ENCODE measurements at places on chromosomes 11 and 22.

GRCh38 chr11:108224911-108225786 lies 2.3 kb downstream of the ATM start:
- peak; percentile 73 for DNase-seq

DNA sequence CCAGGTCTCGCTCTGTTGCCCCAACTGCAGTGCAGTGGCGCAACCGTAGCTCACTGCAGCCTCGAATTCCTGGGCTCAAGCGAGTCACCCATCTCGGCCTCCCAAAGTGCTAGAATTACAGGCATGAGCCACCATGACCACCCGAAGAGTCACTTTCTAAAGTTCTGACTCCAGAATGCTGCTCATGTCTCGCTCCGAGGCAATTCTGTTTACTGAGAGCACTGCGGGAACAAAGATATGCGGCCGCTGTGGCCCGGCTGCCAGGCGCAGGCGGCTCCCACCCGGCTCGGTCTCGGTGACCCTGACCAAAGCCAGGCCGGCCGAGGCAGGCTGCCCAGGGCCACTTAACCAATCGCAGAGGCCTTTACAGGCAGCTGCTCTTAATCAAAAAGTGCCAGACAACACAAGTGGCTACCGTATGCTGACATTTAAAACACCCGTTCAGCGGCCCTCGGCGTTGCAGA lies 78.7 kb downstream of the PHF21B start:
- DNase-seq = no peak

GRCh38 chr11:121426476-121427399 lies 25.4 kb upstream of the SORL1 start:
- DNase-seq = no peak

DNA sequence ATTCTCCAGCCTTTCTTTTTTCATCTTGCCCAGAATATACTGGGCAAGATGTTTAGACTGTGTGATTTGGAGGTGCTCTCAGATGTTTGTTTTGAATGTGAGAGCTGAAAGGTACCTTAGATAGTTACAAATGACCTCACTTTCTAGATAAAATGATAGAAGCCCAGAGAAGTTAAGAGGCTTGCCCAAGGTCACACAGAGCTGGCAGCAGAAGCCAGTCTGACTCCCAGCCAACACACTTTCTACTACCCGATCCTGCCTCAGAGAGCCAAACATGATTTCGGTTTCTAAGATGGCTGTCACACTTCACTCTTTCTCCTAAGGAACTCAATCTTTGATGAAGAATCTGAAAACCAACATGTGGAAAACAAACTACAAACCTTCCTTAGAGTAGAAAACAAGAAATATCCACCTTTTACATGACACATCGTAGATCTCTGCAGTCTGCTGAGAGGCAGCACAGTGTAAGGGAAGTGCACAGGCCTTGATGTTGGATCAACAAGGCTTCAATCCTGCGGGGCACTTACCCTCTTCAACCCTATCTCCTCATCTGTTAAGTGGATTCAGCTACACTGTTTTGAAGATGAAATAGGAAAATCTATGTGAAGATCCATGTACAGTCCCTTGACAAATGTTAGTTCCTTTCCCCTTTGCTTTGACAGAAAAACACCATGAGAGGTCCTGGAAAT lies 58.6 kb downstream of the SYTL2 start:
- DNase-seq = no peak

DNA sequence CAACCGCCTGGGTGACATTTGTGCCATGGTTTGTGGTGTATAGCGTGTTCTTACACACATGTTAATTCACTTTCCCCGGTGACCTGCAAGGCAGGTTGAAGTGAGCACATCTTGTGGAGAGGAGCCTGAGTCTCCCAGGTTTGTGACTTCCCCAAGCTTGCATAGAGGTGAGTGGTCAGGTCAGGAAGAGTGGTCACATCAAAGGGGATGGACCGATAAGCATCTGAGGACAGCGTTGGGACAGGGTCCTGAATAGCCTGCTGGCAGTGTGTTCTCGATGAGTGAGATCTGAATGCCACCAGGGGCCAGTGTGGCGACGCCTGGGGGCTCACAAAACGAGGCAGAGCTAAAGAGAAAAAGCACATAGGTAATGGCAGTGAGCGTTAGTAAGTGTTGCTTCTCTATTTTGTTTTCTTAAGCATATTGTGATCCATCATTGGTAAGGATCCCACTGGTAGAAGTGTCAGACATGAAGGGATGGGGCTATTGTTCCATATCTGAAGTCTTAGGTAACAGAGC lies 154.6 kb downstream of the GRIK4 start:
- DNase-seq = no peak

DNA sequence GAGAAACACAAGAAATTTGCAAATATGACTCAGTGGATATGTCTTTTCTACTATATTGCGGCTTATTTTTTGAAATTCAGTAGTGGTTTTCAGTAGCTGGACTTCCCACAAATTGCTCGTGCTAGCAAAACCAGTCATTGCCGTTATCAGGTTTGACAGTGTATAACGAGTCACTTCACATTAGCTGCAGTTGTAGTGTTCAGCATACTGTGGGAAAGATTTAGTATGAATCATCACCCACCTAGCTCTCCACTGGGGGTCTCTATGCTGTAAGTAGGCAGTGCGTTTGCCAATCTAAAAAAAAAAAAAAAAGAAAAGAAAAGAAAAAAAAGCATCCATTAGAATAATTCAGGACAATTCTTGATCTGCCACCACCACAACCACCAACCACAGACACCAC lies 1318.9 kb downstream of the LRRC4C start:
- DNase-seq = no peak

GRCh38 chr11:27912916-27913315 lies 195.0 kb downstream of the KIF18A start:
- no peak for DNase-seq

DNA sequence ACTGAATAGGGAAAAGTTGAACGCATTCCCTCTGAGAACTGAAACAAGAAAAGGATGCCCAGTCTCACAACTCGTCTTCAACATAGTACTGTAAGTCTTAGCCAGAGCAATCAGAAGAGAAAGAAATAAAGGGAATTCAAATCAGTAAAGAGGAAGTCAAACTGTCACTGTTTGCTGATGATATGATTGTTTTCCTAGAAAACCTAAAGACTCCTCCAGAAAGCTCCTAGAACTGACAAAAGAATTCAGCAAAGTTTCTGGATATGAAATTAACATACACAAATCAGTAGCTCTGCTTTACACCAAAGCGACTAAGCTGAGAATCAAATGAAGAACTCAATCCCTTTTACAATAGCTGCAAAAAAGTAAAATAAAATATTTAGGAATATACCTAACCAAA lies 471.2 kb upstream of the CNTN5 start:
- DNase-seq = no peak

- no peak for DNase-seq
Observed at GRCh38 chr11:67615728-67616430, 9.1 kb downstream of the NDUFV1 start.

GRCh38 chr11:91857179-91857578 lies 367.4 kb upstream of the FAT3 start:
- no peak for DNase-seq

DNA sequence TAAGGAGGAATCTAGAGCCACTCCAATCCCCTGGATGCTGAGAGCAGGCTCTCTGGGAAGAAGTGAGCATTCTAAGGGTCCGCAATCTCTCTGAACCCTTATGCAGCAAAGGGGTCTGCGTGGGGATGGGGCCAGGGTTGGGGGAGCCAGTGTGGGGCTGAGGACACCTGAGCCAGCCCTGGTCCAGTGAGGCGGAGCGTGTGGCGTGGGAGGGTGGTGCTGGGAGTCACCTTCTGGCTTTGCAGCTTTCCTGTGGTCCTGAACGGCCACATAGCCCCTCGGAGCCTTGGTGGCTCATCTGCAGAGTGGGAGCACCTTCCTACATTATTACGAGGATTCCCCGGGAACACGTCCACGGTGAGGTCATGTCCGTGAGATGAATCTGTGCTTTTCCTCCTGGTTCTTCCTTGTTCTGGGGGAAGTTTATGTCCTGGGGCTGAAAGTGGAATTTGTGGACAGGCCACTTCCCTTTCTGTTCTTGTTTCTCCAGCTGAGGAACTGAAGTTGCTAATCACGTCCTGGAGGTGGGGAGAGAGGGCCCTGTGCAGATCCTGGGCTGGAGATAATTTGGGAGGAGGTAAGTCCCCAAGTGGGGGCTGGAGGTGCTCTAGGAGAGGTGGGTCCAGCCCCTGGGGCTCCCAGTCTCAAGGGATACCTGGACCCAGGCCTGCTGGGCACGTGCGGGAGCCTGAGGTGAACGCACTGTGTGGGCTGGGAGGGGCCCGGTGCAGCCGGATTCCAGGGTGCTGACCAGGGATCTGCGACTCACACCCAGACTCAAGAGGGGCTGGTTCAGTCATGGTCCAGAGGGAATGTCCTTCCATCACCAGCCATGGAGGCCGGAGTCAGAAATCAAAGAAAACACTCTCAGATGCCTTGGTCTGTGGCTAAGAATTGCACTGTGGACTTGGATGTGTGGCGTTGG lies 6.1 kb downstream of the MRGPRE start:
- no peak for DNase-seq

DNA sequence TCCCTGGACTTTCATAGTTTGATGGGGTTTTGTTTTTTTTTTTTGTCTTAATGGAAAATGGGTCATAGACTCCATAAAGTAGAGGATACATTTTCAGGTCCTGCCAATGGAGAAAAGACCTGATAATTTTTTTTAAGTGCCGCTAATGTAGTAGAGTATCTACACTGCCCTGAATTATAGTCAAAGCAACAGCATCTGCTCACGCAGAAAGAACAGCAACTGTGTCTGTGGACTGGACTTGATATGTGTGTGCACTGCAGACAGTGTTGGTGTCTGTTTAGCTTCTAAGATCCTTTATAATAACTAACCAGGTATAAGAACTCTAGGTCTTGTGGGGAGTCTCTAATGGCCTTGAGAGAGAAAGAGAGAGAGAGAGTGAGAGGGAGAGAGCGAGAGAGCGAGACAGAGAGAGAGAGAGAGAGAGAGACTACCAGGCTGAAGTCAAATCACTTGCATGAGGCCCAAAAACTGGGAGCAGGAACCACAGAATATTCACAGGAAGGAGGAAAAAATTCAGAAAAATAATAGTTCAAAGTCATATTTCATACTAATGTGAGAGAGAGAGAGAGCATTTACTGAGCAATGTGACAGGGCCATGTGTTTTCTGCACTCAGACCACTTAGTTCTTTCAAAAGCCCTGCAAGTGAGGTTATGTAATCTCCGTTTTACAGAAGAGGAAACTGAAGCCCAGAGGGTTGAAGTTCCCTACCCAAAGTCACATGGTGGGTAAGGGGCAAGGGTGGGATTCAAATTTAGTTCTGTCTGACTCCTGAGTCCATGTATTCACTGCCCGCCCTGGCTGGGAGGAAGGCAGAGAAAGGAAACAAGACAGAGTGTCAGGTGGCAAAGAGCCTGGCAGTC lies 8.6 kb upstream of the MIAT start:
- DNase-seq = no peak

- DNase-seq = no peak
Observed at GRCh38 chr11:69462106-69462951, 19.1 kb upstream of the LINC01488 start.

GRCh38 chr11:93710239-93710638 lies 31.1 kb downstream of the TAF1D start:
- no peak for DNase-seq

- no peak for DNase-seq
Observed at GRCh38 chr11:42049650-42050049, 590.2 kb upstream of the LRRC4C start.

- DNase-seq = no peak
Observed at GRCh38 chr11:19201737-19202605, at the start of gene CSRP3. Gene CSRP3, minus strand, starts transcription at chr11:19201983. Its CDS starts 9,535 bp downstream, at chr11:19192448.

- no peak for DNase-seq
Observed at GRCh38 chr22:49894322-49895054, 23.8 kb downstream of the ALG12 start.

GRCh38 chr11:128260398-128260797 lies 327.0 kb downstream of the ETS1 start:
- DNase-seq = no peak

- no peak for DNase-seq
Observed at GRCh38 chr11:35112846-35113105, 26.2 kb upstream of the CD44 start.

DNA sequence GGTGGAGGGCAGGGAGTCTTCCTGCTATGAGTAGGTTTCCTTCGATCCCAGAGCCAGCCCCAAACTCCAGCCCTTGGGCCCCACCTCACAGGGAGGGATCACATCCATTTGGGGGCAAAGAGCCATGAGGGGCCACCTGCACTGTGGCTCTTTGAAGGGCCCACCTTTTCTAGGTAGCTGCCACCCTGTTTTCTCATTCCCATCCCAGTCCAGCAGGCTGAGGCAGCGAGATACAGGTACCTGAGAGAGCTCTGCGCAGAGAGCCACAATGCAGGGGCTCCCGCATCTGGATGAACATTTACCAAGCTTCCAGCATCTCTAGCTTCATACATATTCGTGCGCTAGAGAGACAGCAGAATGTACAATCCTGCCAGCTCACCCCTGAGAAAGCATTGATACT lies 16.3 kb downstream of the FXYD6 start:
- DNase-seq = no peak

- peak; percentile 41 for DNase-seq
Observed at GRCh38 chr11:105670811-105671210, 60.9 kb downstream of the GRIA4 start.

DNA sequence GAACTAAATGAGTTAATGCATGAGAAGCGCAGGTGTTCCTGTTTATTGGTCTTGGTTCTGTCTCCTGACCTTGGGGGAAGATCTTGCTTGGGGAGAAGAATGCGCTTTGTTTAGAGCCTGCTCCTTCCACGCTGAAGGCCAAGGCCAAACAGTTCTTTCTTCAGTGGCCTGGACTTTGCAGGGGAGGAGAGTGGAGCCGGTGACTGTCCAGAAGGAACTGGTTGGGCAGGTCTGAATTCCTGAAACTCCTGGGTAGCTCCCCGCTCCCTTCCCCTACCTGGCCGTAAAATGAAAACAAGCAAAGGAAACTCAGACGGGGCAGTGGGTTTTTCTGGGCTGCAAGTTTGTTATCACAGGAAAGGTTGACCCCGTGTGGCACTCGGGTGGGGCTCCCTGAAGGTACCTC lies 3.6 kb downstream of the ARHGAP8 start:
- DNase-seq = no peak

DNA sequence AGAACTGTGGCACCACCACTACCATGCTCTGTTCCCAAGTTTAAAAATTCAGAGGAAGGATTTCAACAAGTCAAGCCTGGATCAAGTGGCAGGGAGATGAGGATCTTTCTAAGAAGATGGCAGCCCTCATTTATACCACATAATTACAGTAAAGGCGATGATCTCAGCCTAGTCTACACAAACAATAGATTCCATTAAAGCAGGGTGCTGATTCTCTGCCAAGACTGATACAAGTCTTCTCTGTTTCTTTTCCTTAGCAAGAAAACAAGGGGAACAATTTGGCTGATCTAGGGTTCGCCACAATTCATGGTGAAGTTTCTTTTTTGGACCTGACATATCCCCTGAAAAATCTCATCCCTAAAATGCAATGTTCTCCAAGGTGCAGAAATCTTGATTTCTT lies 73.9 kb downstream of the PPFIBP2 start:
- no peak for DNase-seq

DNA sequence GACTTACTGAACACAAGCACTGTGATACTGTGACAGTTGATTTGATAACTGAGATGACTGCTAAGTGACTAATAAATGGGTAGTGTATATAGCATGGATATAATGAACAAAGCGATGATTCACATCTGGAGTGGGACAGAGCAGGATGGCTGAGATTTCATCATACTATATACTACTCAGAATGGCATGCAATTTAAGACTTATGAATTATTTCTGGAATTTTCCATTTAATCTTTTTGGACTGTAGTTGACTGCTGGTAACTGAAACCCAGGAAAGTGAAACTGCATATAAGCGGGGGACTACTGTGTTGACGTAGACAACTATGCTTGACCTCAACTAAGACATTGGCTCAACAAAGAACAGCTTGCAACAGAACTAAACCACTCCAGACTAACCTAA lies 20.0 kb upstream of the NUCB2 start:
- DNase-seq = no peak
